Osteocyte (in vitro differentiated cells): ENCODE measurements at places on chromosomes 5 and 9.
A peak's percentile ranks its signal among the peaks of the same experiment; 100 is the strongest.

GRCh38 chr9:97874624-97875023, 21.6 kb downstream of the FOXE1 start:
- DNase-seq, result peak; percentile 46
- H3K4me1 ChIP-seq, result peaks cover 14% of the 10 kb centered on the region
- H3K27me3 ChIP-seq, result peaks cover 18% of the 10 kb centered on the region
- H3K36me3 ChIP-seq, result no peaks in the 10 kb centered on the region

DNA sequence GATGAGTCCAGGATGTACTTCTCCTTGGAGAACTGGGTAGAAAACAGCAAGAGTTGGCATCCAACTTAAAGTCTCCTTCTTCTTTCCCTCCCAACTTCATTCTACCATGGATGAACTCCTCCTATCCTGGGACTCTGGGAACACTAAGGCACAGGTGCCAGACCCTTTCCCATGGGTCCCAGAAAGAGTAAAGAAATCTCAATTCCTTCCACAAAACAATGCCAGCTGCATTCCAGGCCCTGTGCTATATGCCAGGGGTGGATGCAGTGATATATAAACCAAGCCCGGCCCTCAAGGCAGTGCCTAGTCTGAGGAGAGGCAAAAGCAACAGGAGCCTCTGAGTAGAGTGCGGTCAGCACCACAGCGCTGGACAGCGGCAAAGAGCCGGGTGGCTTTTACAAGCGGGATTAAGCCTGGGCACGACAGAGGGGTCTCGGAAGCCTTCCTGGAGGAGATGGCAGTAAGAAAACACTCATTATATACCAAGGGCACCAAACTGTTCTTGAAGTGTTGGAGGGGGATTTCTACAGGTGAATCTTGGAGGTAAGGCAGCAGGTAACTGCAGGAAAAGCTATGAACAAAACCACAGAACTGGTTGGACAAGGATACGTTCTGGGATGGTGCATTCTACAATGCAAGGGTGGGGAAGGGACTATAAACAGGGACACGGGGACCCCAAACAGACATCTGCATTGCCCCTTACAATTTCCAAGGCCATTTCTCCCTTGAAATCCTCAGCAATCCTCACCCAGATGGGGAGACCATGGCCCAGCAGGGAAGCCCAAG, 16.4 kb upstream of the TOR2A start:
- no peak overlapping the region for H3K27ac ChIP-seq
- no peaks in the 10 kb centered on the region for H3K27me3 ChIP-seq
- no peak for DNase-seq
- H3K4me3 ChIP-seq, result no peak overlapping the region

DNA sequence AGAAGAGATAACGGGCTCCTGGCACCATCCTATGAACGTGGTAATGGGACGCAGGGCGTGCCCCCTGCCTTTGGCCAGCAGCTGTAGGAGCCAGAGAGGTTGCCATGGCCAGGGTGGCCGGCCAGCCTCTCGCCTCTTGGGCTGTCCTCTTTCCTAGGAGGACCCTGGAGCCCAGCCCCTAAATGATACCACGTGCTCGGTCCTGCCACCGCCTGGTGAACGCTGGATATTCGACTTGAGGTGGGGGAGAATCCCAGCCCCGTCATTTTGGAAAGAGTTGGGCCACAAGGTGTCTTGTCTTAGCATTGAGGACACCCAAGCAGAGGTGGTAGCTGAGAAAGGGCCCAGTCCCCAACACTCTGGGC, 391 bp upstream of the NRG2 start:
- H3K4me1 ChIP-seq, result peaks cover 31% of the 10 kb centered on the region
- peaks cover 32% of the 10 kb centered on the region for H3K27me3 ChIP-seq
- H3K27ac ChIP-seq, result no peak overlapping the region
- no peak for DNase-seq

DNA sequence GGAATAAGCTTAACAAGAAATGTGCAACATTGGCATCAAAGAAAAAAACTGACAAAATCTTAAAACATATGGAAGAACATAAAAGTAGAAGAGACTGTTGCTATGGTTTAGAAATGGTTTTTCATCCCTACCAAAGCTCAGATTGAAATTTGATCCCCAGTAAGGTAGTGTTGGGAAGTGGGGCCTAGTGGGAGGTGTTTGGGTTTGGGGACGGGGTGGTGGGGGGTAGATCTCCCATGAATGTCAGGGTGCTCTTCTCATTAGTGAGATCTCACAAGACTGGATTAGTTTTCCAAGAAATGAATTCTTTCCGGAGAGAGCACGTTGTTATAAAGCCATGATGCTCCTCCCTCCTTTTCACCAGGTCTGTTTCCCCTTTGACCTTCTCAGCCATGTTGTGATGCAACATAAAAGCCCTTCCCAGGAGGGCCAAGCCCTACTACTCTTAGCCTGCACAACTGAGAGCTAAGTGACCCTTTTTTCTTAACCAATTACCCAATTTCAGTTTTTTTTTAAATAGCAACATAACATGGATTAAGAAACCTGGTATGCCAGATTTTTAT, 10.6 kb downstream of the TMEM167A start:
- no peak for DNase-seq
- peaks cover 3% of the 10 kb centered on the region for H3K36me3 ChIP-seq
- no peaks in the 10 kb centered on the region for H3K27me3 ChIP-seq

- no peak overlapping the region for H3K27ac ChIP-seq
- no peak for DNase-seq
- H3K4me1 ChIP-seq, result peaks cover 71% of the 10 kb centered on the region
These were observed 819 bp downstream of the ADRA1B start for GRCh38 chr5:159916841-159917761.

GRCh38 chr5:19042106-19042505, 945.9 kb downstream of the CDH18 start:
- H3K4me1 ChIP-seq, result no peaks in the 10 kb centered on the region
- no peak overlapping the region for H3K27ac ChIP-seq
- no peak overlapping the region for H3K4me3 ChIP-seq
- H3K27me3 ChIP-seq, result no peaks in the 10 kb centered on the region
- H3K36me3 ChIP-seq, result no peaks in the 10 kb centered on the region

- no peak overlapping the region for H3K27ac ChIP-seq
- DNase-seq, result no peak
- H3K4me3 ChIP-seq, result no peak overlapping the region
- H3K4me1 ChIP-seq, result no peaks in the 10 kb centered on the region
- no peaks in the 10 kb centered on the region for H3K27me3 ChIP-seq
These were observed 17.9 kb downstream of the MIGA2 start for GRCh38 chr9:129054163-129054851.
